ENCODE measurements at places on chromosomes 5 and 9.

GRCh38 chr5:119058979-119059529 is 11.8 kb upstream of the DMXL1 start:
- no peak for DNase-seq

DNA sequence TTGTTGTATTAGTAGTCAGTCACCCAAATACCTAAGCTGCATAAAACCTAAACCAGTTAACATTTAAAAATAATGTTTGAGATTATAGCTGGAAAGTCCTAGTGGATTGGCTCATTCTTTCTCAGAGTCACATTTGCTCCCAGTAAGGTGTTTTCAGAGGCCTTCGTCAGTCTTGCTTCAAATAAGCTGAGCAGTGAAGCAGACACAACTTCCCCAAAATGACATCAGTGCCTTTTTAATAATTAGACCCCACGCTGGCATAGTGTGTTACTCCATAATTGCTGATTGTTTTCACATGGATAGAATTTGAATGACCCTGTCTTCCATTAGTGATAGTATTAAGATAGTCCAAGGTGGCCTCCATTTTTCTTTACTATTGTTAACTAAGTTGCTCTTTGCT is 245.8 kb downstream of the PJA2 start:
- no peak for DNase-seq

GRCh38 chr9:135015096-135015495 is 72.4 kb upstream of the OLFM1 start:
- DNase-seq = no peak

DNA sequence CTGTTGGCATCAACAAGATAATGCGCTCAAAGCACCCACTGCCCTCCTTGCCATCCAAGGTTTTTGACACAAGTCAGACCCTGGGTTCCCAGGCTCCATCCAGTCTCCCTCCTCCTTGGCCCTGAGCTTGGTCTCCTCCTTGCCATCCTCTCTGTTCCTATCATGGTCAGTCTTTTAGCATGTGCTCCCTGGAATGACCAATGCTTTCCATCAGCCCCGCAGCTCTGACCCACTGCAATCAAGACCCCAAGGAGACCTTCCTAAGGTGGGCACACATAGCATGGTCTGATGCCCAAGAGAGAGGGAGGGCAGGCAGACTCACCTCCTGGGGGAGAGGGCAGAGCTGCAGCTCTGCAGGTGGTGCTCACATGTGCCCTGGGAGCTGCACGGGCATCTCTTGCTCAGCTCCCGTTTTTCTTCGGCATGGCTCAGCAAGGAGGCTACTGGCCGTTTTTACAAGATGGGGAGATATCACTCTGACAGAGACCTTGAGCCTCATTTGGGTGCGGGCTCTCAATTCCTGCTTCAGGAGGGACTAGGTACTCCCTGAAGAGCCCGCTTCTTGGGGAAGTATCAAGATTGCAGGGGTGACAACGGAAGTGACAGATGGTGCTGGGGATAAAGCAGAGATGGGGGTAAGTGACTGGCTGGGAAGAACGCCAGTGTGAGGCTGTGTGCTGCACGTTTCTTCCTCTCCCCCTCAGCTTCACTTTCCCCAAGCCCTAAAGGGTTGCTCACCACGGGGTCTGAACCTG is 3.3 kb downstream of the SEPTIN8 start:
- no peak for DNase-seq

DNA sequence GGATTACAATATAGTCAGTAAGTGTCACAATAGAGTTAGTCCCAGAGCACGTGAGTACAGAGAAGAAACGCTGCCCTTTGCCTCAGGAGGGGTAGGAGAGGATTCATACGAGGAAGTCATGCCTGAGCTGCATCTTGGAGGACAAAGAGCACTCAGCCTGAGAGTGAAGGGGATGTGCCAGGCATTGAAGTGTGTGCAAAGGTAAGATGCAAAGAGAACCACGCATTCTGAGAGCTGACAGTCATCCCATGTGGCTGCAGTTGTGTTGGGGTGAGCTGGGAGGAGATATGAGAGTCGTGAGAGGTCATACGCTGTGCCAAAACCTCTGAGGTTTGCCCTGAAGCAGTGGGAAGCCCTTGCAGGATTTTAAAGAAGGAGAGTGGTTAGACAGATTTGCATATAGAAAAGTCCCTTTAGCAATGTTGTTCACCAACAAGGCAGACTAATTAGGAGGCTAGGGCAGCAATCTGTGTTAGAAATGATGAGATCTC is 97.5 kb downstream of the PIP5K1B start:
- no peak for DNase-seq

Measured in stimulated activated naive CD4-positive, alpha-beta T cell treated with Interleukin-2 at 50 U/mL for 16 hours (primary cell).